ENCODE measurements at places on chromosomes 2 and 18.

DNA sequence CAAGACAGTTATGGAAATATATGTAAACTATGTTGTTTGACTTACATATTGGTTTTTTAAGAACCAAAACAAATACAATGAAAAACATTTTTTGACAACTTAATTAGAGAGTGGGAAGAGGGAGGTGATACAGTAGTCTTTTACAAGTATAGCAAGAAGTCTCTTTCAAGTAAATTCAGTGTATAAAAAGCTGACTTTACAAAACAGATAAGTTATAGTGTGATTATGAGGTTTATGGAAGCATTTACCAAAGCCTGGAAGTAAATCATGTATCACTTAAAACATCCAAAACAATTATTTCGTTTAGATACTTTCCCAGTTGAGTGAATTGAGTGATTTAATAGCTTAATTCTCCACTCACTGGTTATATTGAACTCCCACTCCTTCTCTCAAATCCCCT, 66.7 kb upstream of the SLC4A10 start:
- DNase-seq = no peak

DNA sequence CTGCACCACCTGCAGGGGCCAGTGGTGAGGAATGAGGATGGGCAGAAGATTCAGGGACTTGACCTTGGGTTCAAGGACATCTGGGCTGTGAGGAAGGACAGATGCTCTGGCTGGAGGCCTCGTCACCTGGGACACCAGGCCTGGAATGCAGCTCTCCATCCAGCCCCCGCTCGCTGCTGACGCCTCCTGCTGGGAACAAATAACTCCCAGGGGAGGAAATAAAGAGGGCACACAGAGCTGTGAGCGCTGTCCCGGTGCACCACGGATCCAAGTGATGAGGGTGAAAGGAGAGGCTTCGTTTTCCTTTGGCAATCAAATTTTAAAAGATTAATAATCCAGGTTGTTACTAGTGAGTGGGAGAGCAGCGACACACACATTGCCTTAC, 368.0 kb upstream of the MYT1L start:
- no peak for DNase-seq

DNA sequence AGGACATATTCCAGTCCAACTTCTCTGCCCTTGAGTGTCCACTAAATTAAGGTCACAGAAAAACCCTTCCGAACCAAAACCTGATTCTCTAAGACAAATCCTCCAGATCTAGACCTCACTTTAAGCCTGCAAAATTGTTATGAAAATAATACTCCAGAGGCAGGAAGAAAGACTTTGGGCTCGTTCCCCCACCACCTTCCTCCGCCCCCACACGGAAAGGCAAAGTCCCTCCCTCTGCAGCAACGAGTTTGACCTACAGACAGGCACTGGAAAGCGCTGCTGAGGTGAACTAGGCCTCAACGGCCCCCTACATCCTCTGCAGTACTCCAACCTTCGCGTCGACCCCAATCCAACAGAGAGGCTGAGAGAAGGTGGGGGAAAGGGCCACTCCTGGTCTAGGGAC, 808 bp downstream of the ATP5MC3 start:
- no peak for DNase-seq

- DNase-seq = no peak
Observed at GRCh38 chr2:48588745-48589144, 28.9 kb upstream of the GTF2A1L start.

DNA sequence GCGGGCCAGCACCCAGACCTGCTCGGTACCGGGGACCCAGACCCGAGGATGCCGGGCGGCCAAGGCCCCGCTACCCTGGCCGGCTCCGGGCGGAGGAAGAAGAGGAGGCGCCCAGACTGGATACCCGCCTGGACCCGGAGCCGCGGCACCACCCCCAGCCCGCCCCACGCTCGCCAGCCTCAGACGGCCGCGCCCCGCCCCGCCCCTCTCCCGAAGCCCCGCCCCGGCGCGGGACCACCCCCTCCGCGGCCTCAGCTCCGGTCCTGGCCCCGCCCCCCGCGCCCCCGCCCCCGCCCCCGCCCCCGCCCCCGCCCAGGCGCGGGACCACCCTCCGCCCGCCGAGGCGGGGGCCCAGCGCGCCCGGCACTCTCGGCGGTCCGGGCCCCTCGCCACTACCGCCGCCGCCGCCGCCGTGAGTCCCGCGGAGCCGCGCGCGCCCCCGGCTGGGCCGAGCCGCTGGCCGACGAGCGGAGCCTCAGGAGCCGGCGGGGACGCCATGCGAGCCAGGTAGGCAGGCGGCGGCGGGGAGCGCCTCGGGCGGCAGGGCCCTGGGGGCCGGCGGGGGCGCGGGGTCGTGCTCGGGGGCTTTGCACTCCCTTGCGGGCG, at the start of gene SH3BP4:
Gene SH3BP4 (plus strand): TSS at position 354 of the 606 bp plus-strand sequence. CDS start 82,986 bp downstream, outside the sequence.
- no peak for DNase-seq

- DNase-seq = no peak
Observed at GRCh38 chr2:64212801-64213321, 68.6 kb upstream of the PELI1 start.

- DNase-seq = peak; percentile 57
Observed at GRCh38 chr2:37671009-37671815, at the start of gene CDC42EP3. Gene CDC42EP3 (minus strand): TSS chr2:37671642. CDS start chr2:37646587, 25,055 bp downstream.

DNA sequence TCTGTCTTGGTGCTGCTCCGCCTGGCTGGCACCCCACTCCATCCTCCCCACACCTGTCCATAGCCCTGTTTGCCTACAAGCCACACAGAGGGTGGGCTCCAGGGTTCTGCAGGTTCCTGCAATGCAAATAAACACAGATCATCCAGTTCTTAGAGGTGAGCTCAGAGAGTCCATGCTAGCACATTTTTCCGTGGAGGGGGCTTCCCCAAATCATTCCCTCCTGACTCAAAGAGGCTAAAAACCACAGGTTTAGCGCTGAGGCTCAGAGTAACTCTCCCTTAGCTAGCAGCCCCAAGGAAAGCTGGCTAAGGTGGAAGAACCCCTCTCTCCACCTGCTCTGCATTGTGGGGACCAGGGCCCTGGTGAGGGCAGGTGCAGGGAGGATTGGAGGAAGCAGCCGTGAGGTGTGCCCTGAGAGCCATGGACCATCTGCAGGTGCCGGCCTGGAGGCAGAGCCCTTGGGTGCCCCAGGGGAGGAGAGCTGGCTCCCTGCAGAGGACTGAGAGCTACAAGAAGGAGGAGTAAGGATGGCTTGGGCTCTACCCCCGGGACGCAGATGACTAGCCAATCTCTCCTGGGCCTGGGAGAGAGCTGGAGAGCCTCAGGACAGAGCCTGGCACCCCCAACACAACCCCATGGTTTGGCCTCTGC, 23.8 kb upstream of the TEX44 start:
- no peak for DNase-seq

DNA sequence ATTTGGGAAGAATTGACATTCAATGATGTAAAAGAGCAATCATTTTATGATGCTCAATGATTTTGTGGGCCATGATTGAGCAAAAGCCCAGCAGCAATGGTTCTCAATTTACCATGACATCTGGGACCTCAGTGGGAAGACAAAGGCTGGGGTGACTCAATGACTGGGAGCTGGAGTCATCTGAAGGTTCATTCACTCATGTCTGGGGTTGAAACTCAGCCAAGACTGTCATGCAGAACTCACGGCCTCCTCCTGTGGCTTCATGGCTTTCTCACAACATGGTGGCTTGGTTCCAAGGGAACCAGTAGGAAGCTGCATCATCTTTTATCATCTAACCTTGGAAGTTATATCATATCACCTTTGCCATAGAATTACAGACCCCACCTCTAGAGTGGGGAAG, 45.1 kb upstream of the CD226 start:
- DNase-seq = no peak

GRCh38 chr2:72744049-72744448, 81.8 kb downstream of the EXOC6B start:
- DNase-seq = no peak

DNA sequence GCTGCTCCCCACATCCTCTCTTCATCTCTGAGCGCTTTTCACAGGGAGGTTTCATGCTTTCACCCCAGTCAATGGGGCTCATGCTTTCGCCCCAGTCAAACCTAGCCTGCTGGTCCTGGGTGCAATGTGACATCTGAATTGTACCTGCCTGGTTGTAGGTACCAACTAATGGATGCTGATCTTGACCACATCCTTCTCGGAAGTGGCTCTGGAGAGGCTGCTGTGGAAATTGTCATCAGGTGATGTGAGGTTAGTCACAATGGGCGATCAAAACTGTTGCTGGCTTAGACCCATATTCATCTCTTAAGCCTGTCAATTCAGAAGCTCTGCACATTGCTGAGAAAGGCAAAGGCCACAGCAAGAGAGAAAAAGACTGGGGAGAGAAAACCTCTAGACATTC, 32.7 kb upstream of the ALKAL2 start:
- DNase-seq = no peak

- DNase-seq = no peak
Observed at GRCh38 chr2:7967707-7968405, 714.0 kb upstream of the ID2 start.

- no peak for DNase-seq
Observed at GRCh38 chr2:121596221-121597080, 52.8 kb downstream of the CLASP1 start.

GRCh38 chr18:12839526-12840196, 44.4 kb downstream of the PTPN2 start:
- no peak for DNase-seq

DNA sequence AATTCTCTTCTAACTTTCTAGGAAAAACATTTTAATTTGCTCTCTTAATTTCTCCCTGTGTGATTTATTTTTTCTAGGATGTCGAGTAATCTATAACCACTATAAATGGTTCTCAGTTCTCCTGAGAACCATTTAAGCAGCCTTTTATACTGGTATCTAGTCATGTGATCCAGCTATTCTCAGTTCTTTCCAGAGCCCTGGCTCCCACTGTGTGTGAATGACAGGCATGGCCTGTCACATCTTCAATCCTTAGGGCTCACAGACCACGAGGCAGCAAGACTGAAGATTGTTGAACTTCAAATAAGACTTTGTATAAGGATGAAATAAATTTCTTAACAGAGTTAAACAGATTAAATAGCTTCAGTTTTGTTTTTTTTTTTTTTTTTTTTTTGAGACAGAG, 219.4 kb downstream of the HNMT start:
- no peak for DNase-seq

GRCh38 chr2:174635015-174635593, 37.5 kb upstream of the WIPF1 start:
- DNase-seq = no peak
